Activated CD4-positive, CD25-positive, alpha-beta regulatory T cell treated with anti-CD3 and anti-CD28 coated beads, Interleukin-2, amount 50 U/mL, for 24 hours (primary cell): ENCODE measurements at places on chromosomes 3 and 15.

DNA sequence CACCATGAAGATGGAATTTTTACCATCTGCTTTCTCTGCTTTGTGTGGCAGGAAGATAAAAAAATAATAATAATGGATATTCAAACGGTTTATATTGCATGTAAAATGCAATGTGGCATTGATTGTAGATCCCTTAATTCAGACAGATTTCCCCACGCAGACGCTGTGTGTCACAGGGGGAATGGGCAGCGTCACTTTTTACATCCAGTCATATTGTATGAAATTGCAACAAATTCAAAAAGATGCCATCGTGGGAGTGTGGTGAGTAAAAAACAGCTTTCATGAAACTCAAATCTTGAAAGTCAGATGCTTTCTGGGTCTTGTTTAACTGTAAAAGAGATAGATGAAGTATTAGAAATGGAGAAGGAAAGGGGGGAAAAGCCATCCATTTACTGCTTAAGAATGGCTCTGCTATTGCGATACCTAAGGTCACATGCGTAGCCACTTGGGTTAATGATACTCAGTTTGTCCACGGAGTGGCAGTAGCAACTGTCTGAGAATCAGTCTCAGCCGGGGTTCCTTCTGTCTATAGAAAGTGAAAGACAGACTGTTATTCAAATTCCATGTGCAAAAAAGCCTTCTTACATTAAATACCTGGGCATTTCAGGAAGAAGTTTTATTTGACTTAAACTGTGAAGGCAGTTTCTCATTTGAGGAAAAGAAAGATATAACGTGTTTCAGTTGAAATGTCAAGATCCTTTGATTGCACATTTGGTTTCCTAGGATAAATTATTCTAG lies 28.5 kb downstream of the BTD start:
- peak; percentile 96 for ATAC-seq

GRCh38 chr15:75927601-75928000 lies 23.9 kb downstream of the FBXO22 start:
- no peak for ATAC-seq

- no peak for ATAC-seq
Observed at GRCh38 chr15:94856267-94856854, 625.0 kb downstream of the MCTP2 start.

DNA sequence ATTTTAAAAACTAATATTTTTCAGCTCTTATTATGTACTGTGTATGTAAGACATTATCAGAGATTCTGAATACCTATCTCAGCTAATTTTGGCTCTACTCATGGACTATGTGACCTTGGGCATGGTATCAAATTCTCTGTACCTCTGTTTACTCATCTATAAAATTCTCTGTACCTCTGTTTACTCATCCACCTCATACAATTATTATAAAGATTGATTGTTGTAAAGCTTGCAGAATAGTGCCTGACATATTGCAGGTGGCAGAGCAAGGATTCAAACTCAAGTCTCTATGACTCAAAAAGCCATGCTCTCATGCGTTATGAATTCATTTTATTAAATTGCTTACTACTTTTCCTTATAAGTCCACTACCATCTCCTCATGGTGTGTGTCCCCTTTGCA lies 151.9 kb upstream of the ARL6 start:
- ATAC-seq = no peak

DNA sequence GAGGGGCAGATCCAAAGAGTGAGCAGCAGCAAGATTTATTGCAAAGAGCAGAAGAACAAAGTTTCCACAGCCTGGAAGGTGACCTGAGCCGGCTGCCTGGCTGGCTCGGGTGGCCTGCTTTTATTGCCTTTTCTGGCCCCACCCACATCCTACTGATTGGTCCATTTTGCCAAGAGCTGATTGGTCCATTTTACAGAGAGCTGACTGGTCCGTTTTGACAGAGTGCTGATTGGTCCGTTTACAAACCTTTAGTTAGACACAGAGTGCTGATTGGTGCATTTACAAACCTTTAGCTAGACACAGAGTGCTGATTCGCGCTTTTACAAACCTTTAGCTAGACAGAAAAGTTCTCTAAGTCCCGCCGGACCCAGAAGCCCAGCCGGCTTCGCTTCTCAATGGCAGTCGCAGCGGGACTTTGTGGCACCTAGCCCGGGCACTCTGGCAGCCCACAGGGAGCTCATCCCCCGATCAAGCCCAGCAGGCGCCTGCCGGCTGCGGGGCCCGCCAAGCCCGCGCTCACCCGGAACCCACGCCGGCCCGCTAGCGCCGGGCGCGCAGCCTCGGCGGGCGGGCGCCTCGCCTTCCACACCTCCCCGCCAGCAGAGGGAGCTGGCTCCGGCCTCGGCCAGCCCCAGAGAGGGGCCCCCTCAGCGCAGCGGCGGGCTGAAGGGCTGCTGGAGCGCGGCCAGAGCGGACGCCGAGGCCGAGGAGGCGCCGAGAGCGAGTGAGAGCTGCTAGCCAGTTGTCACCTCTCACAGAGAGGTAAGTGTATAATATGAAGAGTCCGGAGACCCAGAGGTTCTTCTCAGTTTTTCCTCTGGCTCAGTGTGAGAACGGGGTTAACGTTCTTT lies 339.2 kb downstream of the CHL1 start:
- no peak for ATAC-seq

GRCh38 chr3:129000742-129001100 lies 383 bp upstream of the EFCC1 start:
- ATAC-seq = no peak

- no peak for ATAC-seq
Observed at GRCh38 chr3:42569593-42570142, 12.1 kb downstream of the SEC22C start.

GRCh38 chr3:88084097-88084501 lies 25.0 kb downstream of the ZNF654 start:
- no peak for ATAC-seq

- peak; percentile 61 for ATAC-seq
Observed at GRCh38 chr3:37162501-37163245, 11.7 kb downstream of the LRRFIP2 start.
